ENCODE measurements at places on chromosomes 6 and 20. TPM values are rescaled to one million over a fixed set of nuclear protein-coding genes. Genes with fewer than 3 reads are reported as not detected.

Gene ROS1
- total RNA-seq = not detected

Gene SEMG2
- total RNA-seq = not detected

Gene BYSL
- 5.0 TPM for total RNA-seq

Gene PNPLA1
- not detected for total RNA-seq

GRCh38 chr6:87291883-87292282 lies 30.5 kb upstream of the SMIM8 start:
- DNase-seq = no peak

DNA sequence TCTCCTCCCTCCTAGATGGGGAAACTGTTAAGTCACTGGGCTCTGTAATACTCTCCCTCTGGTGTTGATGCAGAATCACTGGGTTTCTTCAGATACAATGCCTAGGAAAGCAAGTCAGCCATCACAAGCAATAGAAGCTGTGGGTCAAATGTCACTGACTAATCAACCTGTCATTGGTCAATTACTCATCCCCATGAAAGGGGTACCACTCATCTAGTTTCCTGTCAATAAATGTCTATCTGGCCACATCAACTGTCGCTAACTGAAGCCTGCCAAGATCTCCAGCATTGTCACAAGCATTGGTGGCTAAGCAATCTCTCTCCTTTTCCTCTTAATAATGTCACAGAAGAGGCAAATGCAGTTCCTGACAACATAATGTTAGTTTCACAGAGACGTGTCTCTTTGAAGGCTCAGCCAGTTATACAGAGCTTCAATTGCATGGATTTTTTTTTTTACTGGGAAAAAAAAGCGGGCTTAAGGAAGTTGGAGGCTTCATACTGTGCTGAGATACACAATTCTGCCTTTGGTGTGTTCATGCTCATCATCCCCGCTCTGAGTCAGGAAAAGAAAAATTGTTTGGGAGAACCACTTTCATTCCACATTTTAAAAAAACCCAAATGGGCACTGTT lies 355.9 kb downstream of the BTBD9 start:
- no peak for DNase-seq
